ENCODE measurements at places on chromosomes 1 and 21.

- no peak for DNase-seq
Observed at GRCh38 chr1:16998589-16998988, 13.1 kb downstream of the ATP13A2 start.

DNA sequence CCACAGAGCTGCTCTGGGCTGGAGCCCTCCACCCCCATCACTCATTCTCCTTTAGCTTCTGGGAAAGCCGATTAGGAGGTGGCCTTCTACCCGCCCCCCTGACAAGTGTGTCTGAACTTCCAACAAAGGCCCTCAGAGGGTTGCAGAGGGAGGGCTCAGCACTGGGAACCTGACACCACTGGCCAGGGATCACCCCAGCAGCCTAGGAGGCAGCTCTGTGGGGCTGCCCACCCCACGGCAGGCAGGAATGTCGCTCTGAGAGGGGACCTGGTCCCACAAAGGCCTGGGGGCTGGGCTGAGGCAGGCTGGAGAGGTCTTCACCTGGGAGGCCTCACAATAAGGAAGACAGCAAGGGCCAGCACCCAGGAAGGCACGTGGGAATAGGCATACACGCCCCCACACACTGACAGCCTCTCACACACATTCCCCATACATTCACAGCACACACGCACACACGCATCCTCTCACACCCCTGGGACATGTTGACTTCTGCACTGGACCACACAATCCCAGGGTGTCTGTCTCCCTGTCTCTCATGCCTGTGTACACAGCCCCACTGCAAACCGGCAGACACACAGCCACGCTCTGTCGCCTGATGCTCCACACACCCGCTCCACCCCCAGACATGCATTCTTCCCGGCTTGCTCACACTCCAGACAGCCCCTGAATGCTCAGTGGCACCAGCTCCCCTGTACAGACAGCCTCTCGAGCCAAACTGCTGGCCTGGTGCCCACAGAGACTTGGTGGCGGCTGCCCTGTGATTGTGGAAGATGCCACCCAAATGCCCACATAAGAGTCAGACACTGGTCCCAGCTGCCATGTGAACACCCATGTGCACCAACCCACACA, 30.7 kb downstream of the DMBX1 start:
- no peak for DNase-seq

GRCh38 chr1:43460988-43461693, 7.4 kb upstream of the HYI start:
- DNase-seq = no peak

DNA sequence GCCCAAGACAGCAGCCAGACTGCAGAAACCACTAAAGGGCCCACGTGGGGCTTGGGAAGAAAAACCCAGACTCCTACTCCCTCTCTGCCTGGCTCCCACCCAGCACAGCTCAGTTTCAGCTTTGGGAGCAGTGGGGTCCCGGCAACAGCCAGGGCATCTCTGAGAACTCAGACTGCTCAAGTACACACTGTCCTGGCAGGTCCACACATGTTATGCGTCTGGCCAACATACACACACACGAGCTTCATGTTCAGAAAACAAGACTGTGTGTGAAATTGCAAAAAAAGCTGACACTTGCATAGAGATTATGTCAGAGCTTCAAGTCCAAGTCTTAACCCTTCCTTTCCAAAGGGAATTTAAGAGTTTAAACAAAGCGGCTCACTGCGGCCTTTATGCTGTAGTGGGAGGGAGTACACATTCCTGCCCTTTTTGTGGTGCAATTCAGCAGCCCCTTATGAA, 136.6 kb upstream of the CD34 start:
- no peak for DNase-seq

DNA sequence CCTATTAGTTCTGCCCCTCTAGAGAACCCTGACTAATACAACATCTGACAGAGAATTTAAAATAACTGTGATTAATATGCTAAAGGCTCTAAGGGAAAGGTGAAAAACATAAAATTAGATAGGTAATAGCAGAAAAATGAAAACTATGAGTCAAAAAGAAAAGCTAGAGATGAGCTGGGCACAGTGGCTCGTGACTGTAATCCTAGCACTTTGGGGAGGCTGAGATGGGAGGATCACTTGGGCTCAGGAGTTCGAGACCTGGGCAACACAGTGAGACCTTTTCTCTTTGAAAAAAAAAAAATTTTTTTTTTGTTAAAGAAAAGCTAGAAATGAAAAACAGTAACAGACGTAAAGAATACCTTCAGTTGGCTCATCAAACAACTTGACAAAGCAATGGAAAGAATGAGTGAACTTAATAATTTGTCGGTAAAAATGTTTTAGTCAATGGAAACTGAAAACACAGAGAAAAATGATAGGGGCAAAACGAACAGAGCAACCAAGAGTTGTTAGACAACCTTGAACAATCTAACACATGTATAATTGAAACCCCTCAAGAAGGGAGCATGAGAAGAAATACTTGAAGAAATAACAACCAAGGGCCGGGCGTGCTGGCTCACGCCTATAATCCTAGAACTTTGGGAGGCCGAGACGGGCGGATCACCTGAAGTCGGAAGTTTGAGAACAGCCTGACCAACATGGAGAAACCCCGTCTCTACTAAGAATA, 132.9 kb upstream of the GFI1 start:
- no peak for DNase-seq

GRCh38 chr1:10900251-10900651, 103.8 kb upstream of the CASZ1 start:
- DNase-seq = no peak

DNA sequence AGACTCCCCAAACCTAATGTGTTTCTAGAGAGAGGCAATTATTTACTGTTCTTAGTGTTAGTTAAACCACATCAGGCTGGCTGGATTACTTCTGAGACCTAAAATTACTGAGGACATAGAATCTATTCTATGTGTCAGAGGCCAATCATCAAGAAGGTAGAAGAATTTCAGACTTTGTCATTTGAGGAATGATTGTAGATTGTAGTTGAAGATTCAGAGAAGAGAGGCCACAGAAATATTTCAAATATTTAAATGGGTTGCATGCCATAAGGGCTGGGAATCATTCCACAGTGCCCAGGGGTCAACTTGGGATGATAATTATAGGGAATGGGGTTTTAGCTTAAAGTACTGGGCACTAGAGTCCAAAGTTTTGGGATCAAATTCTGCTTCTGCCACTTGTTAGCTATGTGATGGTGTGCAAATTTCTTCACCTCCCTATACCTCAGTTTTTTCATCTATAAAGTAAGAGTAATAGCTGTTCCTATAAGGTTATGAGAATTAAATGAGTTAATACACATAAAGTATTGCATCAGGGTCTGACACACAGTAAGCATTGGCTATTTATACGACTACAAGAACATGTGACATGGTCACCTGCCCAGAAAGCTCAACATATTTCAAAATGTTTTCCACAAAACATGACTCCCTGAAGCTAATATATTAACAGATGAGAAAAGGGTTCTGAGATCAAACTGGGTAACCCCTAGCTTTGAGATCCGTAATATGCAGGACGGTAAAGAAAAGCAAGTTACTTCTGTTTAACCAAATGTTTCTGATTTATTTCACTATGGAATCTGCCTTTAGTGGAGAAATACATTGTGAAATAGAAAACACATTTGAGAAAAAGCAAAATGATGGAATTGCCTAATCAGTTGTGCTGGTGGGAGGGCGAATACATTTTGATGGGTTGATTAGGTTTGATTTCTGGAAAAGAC, 69.7 kb upstream of the SPAG17 start:
- DNase-seq = no peak

DNA sequence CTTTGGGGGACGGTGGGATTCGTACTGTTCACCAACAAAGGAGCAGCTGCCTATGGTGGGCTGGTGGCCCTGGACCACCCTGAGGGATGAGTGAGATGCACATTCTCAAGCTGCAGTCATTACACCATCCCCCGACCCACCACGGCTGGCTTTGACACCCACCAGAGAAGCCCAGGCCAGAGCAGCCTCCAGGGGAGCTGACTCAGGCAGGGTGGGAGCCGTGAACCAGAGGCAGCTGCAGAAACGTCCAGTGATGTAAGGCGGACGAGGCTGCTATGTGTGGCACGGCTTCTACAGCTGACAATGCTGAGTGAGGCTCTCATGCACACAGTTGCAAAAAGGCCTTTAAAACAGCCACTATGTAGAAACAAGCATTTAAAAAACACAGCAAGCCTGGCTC, 40.1 kb downstream of the CHAF1B start:
- no peak for DNase-seq

- no peak for DNase-seq
Observed at GRCh38 chr1:182255494-182255893, 136.1 kb downstream of the GLUL start.

GRCh38 chr1:208393826-208394225, 149.6 kb upstream of the PLXNA2 start:
- DNase-seq = no peak

DNA sequence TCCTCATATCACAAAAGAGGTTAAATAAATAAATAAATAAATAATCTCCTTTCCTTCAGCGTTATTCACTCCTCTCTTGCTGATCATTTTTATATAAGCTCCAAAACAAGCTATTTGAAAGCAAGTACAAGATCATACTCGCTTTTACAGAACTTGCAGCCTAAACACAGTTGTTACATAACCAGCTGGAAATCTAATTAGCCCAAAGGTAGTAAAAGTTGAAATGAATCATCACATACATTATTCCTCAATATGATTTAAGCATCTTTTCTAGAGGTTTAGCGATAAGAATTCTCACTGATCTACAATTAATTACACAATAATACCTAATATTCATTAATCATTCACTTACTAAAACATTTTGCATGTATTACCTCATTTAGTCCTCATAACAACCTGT, 160.2 kb downstream of the COP1 start:
- no peak for DNase-seq

DNA sequence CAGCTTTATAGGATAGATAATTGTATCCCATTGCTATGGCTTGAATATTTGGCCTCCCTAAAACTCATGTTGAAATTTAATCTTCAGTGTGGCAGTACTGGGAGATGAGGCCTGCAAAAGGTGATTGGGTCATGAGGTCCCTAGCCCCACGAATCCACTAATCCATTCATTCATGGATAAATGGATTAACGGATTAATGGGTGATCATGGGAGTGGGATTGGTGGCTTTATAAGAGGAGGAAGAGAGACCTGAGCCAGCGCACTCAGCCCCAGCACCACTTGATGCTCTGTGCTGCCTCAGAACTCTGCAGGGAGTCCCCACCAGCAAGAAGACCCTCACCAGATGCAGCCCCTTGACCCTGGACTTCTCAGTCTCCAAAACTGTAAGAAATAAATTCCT, 32.0 kb downstream of the S100A6 start:
- no peak for DNase-seq

DNA sequence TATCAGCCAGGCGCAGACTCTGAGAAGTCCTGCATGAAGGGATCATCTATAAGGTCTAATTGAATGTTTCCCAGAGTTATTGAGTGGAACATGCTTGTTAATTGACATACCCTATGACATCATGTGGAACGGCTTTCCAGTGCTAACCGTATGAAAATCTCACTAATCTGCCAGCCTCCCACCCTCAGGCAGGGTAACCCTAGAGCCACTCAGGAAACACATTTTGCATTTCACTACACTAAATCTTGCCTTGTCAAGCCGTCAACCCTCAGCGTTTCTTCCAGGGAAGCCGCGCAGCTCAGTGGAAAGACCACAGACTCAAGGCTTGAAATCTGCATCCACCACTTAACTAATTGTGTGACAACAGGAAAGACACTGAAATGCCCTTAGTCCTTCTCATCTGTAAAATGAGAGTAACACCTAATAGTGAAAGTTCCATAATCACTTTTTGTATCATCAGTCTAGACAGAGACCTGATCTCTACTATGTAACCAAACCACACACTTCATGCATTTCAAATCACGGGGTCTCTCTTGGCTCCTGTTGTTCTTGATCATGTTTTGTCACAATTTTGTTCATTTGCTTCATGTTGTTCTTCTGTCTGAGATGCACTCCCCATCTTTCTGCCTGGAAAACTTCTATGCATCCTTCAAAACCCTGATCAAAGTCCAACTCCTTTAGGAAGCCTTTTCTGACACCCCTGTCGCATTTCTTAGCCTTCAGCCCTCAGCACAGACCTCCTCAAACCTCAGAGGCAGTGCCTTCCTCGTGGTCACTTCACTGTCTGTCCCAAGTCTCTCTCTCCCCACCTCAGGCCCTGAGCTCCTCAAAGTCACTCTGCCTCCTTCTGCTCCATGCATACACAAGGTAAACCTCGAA, 246.5 kb downstream of the TOMM20 start:
- DNase-seq = no peak

DNA sequence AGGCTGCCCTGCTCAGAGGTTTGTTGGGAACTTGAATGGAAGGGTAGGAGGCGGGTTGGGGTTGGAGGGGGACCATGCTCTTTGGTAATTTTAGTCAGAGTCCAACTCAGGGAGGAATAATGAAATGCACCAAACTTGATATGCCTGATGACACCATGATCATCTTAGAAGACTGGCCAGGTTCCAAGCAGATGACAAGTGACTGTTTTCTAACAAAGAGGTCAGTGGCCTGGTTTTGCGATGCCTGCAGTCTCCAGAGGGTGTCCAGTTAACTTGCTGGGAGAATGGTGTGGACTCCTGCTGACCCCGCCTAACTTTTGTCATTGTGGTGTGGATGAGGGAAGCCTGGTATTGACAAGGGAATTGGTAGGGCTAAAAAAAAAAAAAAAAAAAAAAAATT, 12.4 kb downstream of the VANGL1 start:
- no peak for DNase-seq

DNA sequence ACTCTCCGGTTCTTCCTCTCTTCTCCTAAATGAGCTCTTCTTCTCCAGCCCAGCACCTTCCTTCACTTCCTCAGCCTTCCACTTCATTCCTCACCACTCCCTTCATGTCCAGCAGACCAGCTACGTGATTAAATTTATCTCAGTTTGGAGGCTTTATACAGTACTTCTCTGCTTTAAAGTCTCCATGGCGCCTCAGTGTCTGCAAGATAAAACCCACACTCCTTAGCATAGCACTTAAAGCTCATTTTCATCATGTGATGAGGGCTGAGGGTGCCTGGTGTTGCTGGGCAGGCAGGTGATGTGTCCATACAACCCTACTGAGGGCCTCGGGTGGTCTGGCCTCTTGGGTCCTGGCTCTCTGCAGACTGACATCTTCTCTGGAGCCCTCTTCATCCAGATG, 7.7 kb downstream of the SLC5A9 start:
- no peak for DNase-seq

- no peak for DNase-seq
Observed at GRCh38 chr1:9875636-9876000, 34.5 kb downstream of the CTNNBIP1 start.

- no peak for DNase-seq
Observed at GRCh38 chr1:109639063-109639840, 16.6 kb upstream of the GSTM4 start.

- DNase-seq = no peak
Observed at GRCh38 chr1:42945164-42945563, 13.5 kb downstream of the SLC2A1 start.

- peak; percentile 62 for DNase-seq
Observed at GRCh38 chr21:42463861-42464515, 32.0 kb downstream of the RSPH1 start.

DNA sequence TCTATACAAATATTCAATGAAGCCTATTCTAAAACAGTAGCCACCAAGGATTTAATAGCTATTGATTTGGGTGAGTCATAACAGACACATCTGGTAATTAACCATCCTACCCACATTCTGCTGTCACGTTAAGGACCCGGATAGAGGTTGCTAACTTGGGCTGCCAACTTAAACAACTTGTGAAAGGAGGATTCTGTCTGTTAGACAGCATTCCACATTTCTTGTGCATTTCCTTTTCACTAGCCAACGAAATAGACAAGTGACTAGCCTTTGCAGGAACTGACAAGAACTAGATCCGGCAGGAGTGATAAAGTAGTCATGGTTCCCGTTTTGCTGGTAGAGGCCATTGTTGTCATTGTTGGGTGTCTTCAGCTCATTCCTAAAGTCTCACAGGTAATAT, 9.5 kb downstream of the DSCAM start:
- DNase-seq = no peak
